ENCODE measurements at places on chromosomes 5 and 9.

- no peak for DNase-seq
These were observed 23.9 kb downstream of the MLLT3 start for GRCh38 chr9:20598367-20598766.

DNA sequence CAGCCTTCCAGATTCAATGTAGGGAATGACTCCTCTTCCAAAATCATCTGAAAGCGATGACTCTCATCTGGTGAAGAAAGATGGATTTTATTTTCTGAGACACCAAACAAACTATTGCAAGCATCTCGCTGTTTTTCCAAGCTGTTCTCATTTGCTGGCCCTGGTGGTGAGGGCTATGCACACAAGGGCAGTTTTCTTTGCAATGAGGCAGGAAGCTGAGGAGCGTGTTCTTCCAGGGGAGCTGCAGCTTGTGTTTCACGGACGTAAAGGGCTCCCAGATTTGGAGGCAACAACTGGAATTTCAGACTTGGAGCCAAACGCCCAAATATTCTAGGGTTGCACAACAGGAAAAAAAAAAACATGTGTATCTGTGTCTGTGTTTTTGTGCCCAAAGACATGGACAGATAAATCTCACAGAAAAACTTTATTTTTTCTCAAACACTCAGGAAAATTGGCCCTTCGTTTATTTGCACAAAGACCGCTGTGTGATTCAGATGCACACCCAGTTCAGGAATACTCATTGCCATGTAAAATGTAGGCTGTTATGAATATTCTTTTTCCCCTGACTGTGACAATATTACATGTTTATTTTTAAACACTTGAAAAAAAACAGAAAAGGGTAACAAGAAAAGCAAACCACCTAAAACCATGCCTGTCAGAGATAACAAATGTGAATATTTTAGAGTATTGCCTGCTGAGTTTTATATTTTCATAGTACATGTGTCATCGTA lies 151.3 kb downstream of the GAS1 start:
- no peak for DNase-seq

GRCh38 chr5:157486861-157487260 lies 26.8 kb downstream of the NIPAL4 start:
- no peak for DNase-seq

GRCh38 chr5:59795141-59795540 lies 98.4 kb downstream of the PDE4D start:
- DNase-seq, result no peak

DNA sequence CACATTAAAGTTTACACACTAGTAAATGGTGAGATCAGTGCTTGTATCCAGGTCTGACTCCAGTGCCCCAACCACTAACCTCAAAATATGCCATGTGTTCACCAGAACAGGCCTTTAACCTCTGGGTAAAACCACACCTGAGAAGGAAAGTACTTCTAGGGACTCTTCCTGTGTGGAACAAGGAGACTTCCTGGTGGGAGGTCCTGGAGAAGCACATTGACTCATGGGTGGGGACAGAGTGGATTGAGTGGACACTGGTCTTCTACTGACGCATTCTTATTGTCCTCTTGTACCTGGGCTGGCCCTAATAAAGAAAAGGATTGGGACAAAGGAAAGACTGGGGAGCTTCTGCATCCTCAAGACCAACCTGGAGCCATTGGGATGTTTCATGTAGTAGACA lies 43.4 kb downstream of the ANGPTL2 start:
- no peak for DNase-seq

- no peak for DNase-seq
These were observed 4.6 kb upstream of the MYORG start for GRCh38 chr9:34381323-34381722.

DNA sequence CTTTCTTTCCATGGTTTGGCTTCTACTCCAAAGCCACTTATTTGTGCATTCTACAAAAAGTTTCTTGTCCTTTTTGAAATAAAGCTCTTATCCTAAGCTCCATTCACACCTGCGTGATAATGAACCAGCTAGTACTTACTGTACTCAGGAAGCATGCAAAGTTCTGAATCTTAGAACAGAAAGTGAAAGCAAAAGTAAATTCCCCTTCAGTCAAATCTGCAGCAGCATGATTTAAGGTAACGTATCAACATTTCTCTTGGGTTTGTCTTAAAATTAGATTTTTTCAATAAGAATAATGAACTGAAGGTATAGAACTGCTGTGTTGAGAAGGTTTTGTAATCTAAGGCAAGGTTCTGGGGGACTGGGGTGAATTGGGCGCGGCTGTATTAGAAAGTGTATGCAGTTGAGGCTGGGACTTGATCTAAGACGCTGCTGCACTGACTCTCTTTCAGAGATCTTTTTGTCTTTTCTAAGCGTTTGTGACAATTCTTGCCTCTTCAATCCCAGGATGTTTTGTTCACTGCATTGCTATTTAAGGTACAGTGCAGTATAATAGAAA lies at the start of gene ERAP2:
ERAP2 (plus strand) TSS at position 209 of the 559 bp plus-strand sequence. CDS start 3,186 bp downstream, outside the sequence.
- peak; percentile 22 for DNase-seq

DNA sequence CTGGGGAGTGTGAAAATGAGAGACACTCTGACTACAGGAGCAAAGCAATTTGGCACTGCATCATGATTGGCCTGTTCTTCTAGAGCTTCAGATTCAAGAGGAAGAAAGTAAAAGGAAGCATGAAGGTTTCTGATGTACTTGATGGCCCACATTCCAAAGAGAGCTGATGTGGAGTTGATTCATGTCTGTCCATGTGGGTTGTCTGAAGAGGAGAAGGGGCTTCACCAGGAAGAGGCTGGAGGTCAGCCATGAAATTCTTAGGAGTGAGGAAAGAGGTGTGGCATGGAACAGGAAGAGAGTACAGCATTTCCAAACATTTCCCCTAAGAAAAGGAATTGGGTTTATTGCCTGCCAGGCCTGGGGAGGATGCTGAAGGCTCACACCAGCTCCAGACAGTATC lies 70.7 kb downstream of the PTCD2 start:
- DNase-seq, result no peak

DNA sequence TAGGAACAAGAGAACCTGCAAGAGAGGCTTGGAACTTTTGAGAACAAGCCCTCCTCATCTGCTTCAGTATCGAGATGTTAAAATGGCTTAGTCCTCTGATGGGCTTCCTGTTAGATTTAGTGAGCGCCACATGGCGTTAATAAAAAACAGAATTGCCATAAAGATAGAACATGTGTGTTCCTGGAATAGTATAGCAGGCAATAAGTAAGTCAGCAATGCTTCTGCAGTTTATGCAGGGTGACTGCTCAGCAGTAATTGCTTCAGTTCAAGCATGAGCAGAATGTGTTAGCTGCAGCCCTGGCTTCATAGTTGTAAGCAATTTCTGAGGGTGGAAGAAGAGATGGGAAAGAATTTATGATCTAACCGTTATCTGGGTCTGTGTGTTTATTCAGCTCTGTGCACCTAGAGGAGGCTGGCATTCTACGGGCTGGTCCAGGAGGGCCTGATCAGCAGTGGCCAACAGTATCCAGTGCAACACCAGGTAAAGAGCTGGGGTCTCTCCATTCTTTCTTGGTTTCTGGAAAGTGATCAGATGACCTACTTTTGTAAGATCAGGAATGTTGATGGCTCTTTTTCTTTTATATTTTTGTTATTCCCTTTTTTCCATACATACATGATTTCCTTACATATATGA lies 15.9 kb downstream of the PCDHAC2 start:
- DNase-seq, result no peak

GRCh38 chr5:181222630-181223057 lies 437 bp upstream of the TRIM41 start:
- no peak for DNase-seq

- DNase-seq, result no peak
These were observed 35.8 kb downstream of the VLDLR start for GRCh38 chr9:2657427-2657826.

GRCh38 chr5:54703133-54703532 lies 185.6 kb downstream of the SNX18 start:
- no peak for DNase-seq

GRCh38 chr5:158120760-158121159 lies 261.8 kb upstream of the CLINT1 start:
- no peak for DNase-seq

- no peak for DNase-seq
These were observed 14.5 kb downstream of the RANBP6 start for GRCh38 chr9:6000955-6001354.

DNA sequence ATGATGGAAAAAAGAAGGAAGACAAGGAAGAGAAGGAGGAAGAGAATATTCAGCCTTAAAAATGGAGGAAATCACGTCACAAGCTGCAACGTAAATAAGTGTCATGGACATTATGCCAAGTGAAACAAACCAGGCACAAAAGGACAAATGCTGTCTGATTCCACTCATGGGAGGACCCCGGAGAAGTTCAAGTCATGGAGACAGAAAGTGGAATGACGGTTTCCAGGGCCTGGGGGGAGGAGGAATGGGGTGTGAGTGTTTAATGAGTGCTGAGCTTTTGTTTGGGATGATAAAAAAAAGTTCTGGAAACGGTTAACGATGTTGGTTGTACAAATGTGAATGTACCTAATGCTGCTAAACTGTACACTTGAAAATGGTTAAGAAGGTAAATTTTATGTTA lies 439.5 kb downstream of the GADD45G start:
- no peak for DNase-seq

DNA sequence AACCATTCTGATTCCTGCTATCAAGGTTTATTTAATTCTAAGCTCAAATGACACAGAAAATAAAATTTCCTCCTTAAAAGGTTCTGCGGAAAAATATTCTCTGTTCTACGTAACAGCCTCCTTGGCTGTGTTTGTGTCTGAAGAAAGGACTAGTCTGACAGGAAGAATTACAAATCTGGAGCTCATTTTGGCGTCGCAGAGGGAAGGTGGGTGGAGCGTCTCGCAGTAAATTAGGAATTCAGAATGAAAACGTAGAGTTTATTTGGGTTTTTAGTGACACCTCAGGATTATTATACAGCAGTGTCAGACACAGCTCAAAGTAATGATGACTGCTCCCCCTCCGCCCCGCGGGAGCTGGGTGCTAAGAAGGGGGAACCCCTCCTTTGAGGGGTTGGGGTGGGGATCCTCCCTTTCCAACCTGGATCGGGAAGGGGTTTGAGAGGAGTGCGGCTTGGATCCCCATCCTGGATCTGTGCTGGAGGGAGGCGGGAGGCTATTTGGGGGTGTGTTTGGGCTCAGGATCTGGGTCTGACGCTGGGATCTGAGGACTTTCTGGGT lies 933 bp upstream of the TGFBR1 start:
- no peak for DNase-seq

DNA sequence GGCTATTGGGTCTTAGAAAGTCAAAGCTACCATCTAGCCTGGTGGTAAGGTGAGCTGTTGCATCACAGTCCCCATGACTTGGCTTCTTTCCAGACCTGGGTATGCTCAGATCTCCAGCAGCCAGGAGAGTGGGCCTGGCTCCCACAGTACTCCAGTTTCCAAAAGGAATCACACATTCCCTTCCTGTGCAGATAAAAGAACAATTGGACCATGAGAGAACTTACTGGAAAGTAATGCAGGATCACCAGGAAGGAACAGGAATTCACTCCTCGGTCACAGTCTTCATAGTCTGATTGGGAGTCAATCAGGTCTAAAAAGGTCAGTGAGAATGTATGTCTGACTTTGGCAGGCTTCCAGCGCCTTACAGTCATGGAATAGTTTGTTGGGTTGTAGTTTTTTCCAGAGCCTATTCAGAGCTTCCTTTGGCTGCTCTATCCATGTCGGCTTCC lies 47.8 kb upstream of the CD180 start:
- DNase-seq, result no peak

GRCh38 chr9:114037961-114038723 lies 40.0 kb downstream of the AMBP start:
- DNase-seq, result no peak

- no peak for DNase-seq
These were observed 19.4 kb upstream of the UNC5A start for GRCh38 chr5:176790941-176791340.

GRCh38 chr5:178313316-178313715 lies 80.7 kb upstream of the PHYKPL start:
- DNase-seq, result no peak

- no peak for DNase-seq
These were observed 133.4 kb upstream of the PAPPA start for GRCh38 chr9:116020146-116020545.

GRCh38 chr5:124906339-124907097 lies 160.1 kb upstream of the ZNF608 start:
- DNase-seq, result peak; percentile 70

DNA sequence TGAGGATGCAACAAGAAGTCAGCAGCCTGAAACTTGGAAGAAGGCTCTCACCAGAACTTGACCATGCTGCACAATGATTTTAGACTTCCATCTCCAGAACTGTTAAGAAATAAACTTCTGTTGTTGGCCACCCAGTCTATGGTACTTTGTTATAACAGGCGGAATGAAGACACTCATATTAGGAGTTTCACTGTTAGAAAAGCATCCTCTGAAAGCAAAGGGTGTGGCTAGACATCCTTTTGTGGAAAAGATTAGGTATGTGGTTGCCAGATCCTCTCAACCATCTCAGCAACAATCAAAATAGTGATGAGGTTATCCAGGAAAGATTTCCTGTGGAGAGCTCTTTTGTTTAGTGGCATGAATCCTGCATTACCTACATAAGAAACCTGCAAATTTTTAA lies 20.7 kb downstream of the ITGA2 start:
- no peak for DNase-seq

DNA sequence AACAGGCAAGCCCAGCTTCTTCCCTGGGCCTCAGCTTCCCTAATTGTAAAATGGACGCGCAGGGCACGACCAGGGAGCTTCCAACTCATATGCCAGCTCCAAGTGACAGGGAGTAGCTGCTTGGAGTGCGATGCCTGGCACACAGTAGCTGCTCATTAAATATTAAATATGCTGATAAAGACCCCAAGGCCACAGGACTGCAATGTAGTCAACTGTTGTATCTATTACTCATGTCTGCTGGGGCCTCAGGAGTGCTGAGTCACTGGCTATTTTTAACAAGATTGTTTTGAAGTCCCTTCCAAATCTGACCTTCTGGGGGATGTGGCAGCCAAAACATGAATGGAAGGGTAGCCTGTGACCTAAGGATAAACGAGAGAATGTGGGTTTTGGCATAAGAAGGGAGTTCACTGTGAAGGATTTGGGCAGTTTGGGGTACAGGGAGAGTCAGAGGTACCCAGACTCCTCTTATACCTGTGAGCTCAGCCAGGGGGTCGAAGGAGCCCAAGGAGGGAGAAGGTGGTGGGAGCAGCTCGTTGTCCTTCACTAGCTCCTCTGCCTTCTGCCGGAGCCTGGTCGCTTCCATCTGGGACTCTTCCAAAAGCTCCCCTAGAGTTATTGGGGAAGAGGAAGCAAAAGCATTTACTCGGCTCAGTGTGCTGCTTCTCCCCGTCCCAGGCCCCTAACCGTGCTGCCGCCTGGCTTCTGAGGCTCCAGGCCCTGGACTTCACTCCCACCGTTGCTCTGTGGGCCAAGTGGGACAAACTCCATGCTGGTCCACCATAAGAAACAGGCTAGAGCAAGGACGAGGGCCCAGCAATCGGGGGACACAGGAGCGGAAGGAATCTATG lies 17.5 kb downstream of the TNIP1 start:
- no peak for DNase-seq

DNA sequence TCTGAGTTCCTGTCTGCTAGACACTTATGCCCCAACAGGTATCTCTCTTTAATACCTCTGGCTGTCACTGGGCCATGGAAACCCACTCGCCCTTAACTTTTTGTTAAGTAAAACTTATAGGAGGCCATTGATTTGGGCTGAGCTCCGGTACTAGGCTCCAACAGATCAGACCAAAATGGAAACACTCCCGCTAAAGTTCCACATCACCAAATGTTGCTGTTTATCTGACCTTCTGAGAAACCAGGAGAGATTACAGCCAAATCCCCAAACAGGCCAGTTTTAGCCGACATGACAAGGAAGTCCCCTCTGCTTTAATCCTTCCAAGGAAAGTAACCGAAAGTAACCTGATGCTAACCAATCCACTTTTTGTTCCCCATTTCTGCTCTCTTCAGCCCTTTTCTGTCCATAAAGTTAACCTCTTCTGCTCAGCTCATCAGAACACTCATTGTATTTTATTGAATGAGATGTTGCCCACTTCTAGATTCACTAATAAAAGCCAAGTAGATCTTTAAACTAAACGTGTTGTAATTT lies 115.2 kb upstream of the LHFPL2 start:
- no peak for DNase-seq
